Stomach (tissue), 19 donors: ENCODE measurements at places on chromosomes 16 and 17. TPM values are rescaled to one million over a fixed set of nuclear protein-coding genes. Genes with fewer than 3 reads are reported as not detected.
A peak's percentile ranks its signal among the peaks of the same experiment; 100 is the strongest.

- H3K36me3 ChIP-seq = no peaks in the 10 kb centered on the region
- H3K4me3 ChIP-seq = peak overlapping the region; percentile 45
- peaks cover 13% of the 10 kb centered on the region for H3K4me1 ChIP-seq
- DNase-seq = peak; percentile 36
- peaks cover 74% of the 10 kb centered on the region for H3K27me3 ChIP-seq
Observed at GRCh38 chr17:43984521-43984920, 19.9 kb upstream of the NAGS start.

- H3K27me3 ChIP-seq = no peaks in the 10 kb centered on the region
- no peaks in the 10 kb centered on the region for H3K4me1 ChIP-seq
- H3K27ac ChIP-seq = no peak overlapping the region
- H3K36me3 ChIP-seq = peaks cover 6% of the 10 kb centered on the region
- no peak overlapping the region for H3K4me3 ChIP-seq
- no peak for DNase-seq
Observed at GRCh38 chr16:68126395-68126794, 41.2 kb downstream of the NFATC3 start.

GRCh38 chr17:62666061-62666800 is 38.8 kb downstream of the MRC2 start:
- DNase-seq = no peak
- no peaks in the 10 kb centered on the region for H3K27me3 ChIP-seq
- H3K27ac ChIP-seq = no peak overlapping the region
- H3K36me3 ChIP-seq = peaks cover 8% of the 10 kb centered on the region
- no peak overlapping the region for H3K4me3 ChIP-seq

GRCh38 chr16:74064120-74064735 is 232.4 kb upstream of the PSMD7 start:
- no peaks in the 10 kb centered on the region for H3K27me3 ChIP-seq
- H3K36me3 ChIP-seq = no peaks in the 10 kb centered on the region
- H3K27ac ChIP-seq = no peak overlapping the region
- H3K4me1 ChIP-seq = no peaks in the 10 kb centered on the region
- peak; percentile 52 for DNase-seq
- no peak overlapping the region for H3K4me3 ChIP-seq

Gene DNASE1L2
- total RNA-seq = not detected

Gene METRN
- total RNA-seq = 79.7 TPM
